ENCODE measurements at places on chromosomes 16 and 17.

GRCh38 chr17:47996201-47996600 is 25.3 kb downstream of the CDK5RAP3 start:
- no peak for DNase-seq

- DNase-seq, result no peak
Observed at GRCh38 chr17:56863974-56864373, 30.0 kb downstream of the DGKE start.

GRCh38 chr17:41254861-41255260 is 323 bp upstream of the KRTAP9-9 start:
- no peak for DNase-seq

DNA sequence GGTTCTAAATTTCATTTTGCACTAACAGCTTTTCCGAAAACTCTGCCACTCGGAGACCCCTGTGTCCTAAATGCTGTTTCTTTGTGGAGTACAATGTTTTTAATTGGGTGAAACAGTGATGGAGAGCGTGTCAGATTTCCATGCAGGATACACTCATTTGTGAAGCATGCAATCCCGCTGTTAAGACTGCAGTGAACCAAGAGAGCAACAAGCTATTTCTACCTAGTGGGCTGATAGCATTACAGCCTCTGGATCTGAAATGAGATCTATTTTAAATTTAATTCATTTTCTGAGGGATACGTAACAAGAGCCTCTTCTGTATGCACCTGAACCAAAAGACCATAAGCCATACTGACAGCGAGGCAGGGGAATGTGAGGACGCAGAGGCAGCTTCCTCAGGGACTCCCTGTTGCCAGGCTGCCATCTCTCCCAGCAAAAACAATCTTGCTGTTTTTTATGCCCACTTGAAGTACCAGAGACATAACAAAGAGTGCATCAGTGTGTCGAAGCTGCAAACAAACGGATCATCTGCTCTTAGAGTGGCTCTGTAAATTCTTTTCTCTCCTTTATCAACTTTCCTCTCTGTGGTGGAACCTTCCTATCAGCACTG is 199.9 kb upstream of the COX10 start:
- DNase-seq, result no peak

DNA sequence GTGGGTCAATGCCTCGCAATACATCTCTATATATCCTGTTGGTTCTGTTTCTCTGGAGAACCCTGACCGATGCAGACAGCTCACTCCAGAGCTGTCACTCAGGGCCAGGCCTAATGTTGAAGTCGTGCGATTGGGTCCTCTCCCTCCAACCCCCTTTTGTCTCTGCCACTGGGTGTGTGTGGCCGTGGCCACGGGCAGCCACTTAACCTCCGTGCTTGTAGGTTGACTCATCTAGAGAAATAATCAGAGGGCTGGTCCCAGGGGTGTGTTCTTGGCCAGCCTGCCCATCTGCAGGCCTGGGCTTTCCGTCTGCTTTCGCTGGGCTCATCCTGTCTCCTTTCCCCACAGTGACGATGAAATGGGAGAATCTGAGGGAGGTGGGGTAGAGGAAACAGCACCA is 7.4 kb downstream of the ADAD2 start:
- DNase-seq, result no peak

- no peak for DNase-seq
Observed at GRCh38 chr16:30357085-30357714, 2.1 kb upstream of the CD2BP2 start.

GRCh38 chr17:82097919-82098168 is 192 bp downstream of the FASN start:
- DNase-seq, result no peak

GRCh38 chr16:85592700-85593493 is 20.2 kb upstream of the GSE1 start:
- no peak for DNase-seq
